ENCODE measurements at places on chromosomes 2 and 18. TPM values are rescaled to one million over a fixed set of nuclear protein-coding genes. Genes with fewer than 3 reads are reported as not detected.

The DTNA gene
- 17.9 TPM for total RNA-seq

The PIEZO2 gene
- 8.4 TPM for total RNA-seq

The SLC9A4 gene
- 0.08 TPM for total RNA-seq

The POTEI gene
- 0.15 TPM for total RNA-seq

Measured in endothelial cell (in vitro differentiated cells).